NCI-H2029 treated with DMSO at 0.1 percent for 48 hours (cell line): ENCODE measurements at places on chromosomes 1 and 21.

DNA sequence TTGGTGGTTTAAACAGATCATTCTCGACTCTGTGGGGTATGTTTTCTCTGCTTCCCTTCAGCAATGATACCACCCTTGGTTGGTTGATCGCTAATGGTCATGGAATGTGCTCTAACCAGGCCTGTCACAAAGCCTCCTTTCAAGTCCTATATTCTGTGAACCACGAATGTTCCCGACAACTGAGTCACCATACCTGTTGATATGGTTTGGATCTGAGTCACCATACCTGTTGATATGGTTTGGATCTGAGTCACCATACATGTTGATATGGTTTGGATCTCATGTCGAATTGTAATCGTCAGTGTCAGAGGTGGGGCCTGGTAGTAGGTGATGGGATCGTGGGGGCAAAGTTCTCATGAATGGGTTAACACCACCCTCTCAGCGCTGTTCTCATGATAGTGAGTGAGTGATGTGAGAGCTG, 10.2 kb upstream of the CAMK2N1 start:
- DNase-seq: no peak

DNA sequence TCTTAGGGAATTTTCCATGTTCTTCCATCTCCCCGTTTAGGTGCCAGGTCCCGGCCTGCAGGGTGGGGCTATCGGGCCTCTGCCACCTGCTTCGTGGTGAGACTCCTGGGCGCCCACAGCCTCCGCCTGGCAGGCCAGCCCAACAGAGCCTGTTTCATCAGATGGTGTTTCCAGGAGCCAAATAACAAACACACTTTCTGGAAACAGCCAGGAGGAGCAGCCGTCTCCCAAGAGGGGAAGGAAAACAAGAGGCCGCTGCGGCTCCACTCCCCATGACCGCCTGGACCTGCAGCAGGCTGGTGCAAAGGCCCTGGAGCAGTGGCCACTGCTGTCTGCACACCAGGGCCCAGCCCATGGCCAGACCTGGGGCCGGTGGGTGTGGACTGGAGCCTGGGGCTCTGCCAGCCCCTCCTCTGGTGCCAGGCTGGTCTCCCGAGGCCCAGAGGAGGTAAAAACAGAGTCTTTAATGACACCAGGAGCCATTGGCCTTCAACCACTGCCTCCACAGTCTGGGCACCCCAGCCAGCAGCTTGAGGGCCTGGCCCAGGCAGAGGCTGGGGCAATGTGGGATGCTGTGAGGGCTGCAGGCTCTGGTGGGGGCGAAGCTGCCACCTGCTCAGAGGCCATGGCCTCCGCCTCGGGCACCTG, 55.0 kb downstream of the SLX9 start:
- DNase-seq: no peak

- DNase-seq: no peak
Measured at GRCh38 chr1:77430966-77431690, 149.3 kb downstream of the AK5 start.

GRCh38 chr1:205678286-205679111, 1.8 kb downstream of the SLC45A3 start:
- DNase-seq: no peak

DNA sequence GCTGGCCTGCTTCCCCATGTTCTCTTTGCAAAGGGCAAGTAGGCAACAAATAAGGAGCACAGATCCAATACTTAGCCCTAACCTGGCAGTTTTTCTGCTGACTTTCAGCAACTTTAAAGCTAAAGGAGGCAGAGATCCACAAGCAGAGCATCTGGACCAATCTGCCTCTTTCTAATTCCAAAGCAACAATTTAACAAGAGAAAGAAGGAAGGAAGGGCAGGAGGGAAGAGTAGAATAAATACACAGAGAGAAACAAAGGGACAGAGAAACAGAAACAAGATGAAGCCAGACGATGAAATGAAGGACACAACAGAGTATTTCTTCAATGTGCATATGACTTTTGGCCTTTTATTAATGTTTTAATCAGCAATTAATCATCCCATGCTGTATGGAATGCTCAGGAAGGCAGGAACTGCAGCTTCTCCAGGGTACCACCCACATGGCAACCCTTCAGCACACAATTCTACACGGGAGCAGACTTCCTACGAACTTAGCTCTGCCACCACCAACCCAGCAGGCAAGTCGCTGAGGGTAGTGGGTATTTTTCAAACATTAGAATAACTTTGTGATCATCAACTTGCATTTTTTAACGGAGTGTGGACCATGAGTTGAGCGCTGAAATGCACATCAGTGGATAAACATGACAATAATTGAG, 15.3 kb downstream of the CLCC1 start:
- DNase-seq: no peak

GRCh38 chr1:101914473-101915242, 82.1 kb downstream of the OLFM3 start:
- DNase-seq: no peak

DNA sequence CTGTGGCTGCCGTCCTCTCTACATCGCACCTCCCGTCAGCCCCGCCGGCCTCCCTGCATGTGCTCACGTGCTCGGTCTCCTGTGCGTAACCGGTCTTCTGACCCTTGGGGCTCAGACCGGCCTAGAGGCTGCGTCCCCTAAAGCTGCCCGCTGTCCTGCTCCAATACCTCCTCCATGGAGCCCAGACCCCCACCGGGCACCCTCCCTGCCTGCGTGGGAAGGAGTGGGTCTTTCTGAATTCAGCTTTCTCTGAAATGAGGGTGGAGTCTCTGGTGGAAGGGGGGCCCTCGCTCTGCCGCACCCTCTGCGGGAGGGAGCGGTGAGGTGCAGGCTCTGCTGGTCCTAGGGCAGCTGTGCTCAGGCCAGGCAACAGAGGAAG, 18.7 kb upstream of the POFUT2 start:
- no peak for DNase-seq

DNA sequence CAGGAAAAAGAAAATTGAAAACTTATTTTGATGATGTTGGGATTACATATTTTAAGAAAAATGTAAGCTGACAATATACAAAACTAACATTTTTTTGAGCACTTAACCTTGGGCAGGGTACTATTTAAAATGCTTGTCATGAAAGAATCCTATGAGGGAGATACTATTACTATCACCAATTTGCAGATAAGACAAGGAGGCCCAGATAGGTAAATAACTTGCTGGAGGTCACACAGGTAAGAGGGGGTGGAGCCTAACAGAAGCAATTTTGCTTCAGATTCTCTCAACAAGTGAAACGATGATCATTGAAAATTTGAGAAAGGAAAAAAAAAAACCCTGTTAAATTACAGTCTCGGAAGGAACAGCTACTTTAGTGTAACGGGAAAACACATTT, 1.2 kb downstream of the GART start:
- no peak for DNase-seq

DNA sequence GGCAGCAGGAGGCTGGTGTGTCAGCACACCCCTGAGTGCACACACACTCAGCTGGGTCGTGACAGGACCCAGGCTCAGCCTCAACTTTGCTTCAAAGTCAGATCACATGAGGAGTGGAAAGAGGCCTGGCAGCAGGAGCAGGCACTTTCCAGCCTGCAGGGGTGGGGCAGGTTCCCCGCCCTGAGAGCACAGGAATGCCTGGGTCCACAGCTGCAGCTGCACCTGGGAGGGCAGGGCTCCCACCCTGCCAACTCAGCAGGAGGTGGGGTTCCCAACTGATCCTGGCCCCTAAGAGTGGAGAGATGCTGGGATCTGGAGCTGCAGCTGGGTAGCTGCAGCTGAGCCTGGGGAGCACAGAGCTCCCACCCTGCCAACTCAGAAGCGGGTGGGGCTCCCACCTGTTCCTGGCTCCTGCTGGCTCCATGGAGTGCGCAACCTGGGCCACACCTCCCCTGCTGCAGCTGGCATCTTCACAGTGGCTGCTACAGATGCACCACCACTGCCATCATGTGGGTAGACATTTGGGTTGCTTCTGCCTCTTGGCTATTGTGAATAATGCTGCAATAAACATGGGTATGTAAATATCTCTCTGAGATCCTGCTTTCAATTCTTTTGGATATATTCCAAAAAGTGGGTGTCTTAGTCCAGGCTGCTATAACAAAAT, 415.4 kb downstream of the TTLL7 start:
- peak; percentile 33 for DNase-seq

DNA sequence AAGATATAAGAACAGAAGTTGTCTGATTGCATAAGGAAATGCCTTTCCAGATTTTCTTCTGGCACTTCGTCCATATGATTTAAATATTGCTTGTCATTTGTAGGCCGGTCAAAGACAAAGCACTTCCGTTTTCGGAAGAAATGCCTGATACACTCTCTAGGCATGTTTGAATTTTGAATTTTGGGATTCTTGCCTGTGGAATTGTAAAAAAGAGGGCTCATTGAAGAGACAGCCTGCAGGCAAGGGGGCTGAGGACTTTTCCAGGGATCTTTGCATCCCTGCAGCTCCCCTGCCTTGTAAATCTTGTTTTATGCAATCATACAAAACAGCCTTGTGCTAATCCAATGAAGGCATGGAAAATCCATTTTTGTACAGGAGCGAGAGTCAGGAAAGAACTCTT, 7.4 kb downstream of the GBP4 start:
- DNase-seq: no peak

DNA sequence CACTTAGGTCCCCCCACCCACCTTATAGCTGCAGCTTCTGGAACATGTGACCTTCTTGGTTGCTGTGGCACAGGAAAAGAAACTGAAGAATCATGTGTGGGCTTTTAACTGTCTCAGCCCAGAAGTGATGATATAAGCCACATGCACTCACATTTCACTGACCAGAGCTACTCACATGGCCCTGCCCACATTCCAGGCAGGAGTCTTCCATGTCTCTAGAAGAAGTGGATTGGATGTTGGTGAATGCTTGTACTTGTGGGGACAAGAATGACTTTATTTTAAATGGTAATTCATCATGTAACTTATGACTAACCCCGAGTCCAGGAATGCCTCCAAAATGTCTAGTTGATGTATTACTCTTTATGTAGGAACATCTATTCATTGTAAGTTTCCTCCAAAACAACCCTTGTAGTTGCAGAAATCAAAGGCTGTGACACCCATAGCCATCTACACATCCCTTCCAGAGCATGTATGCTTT, 15.8 kb upstream of the CAMK1G start:
- DNase-seq: no peak

DNA sequence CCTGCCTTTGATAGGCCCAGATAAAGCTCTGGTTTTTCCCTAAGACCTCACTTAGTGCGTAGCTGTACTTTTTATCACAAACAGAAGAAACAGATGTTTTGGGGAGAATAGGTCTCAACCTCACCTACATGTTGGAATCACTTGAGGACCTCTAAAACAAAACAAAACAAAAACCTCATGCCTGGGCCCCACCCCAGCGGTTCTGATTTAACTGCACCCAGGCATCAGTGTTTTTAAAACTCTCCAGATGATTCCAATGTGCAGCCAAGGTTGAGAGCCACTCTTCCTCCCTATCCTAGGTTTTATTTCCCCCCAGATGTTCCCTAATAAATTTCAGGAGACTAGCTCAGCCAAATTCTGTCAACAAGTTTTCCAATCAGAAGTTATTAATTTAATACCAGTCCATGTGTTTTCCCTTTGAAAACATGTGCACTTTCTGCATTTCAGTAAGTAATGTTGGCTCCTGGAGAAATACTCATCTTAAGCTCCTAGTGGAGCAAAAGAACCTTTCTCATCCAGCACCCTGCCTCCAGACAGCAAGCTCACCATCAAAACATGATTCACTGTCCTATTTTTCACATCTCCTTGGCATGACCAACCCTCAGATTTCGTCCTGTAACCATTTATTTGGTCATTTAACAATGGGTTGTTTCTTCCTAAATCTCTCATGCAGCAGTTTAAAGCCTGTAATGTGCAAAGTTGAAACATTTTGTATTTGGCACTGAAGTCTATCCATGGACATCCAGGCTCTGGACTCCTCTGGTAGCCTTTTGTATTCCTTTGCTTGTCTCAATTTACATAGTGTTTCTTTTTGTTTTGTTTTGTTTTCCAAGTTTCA, 27.5 kb downstream of the LRRC8C start:
- no peak for DNase-seq

DNA sequence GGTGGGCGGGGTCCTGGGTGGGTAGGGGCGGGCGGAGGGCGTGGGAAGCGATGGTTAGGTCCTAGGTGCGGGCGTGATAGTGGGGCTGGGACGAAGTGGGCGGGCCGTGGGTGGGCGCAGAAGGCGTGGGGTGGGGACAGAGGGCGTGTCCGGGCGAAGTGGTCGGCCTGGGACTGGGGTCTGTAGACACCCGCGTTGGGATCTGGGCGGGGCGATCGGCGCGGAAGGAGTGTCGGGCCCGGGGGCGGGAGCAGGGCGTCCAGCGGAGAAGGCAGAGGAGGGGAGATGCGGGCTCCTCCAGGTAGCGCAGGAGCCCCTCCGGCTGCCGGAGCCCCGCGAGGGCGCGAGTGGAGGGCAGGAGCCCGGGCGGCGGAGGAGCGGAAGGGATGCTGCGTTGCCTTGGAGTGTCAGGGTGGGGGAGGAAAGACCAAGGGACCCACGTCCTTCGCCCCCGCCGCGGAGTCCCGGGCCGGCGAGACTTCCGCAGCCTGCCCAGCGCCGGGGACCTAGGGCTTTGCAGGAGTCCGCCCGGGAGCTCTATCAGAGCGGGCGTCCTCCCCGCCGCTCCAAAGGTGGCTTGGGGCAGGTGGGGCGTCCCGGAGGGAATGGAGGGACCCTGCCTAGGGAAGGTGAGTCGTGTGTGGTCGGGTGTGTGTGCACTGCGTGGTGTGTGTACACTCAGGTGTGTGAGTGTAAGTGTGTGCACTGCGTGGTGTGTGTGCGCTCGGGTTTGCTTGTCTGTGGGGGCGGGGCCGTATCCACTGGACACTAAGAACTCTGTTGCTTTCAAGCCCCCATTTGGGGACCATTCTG, 27.0 kb upstream of the PRSS38 start:
- DNase-seq: peak; percentile 32

GRCh38 chr1:64711266-64711665, 33.6 kb upstream of the RAVER2 start:
- no peak for DNase-seq

DNA sequence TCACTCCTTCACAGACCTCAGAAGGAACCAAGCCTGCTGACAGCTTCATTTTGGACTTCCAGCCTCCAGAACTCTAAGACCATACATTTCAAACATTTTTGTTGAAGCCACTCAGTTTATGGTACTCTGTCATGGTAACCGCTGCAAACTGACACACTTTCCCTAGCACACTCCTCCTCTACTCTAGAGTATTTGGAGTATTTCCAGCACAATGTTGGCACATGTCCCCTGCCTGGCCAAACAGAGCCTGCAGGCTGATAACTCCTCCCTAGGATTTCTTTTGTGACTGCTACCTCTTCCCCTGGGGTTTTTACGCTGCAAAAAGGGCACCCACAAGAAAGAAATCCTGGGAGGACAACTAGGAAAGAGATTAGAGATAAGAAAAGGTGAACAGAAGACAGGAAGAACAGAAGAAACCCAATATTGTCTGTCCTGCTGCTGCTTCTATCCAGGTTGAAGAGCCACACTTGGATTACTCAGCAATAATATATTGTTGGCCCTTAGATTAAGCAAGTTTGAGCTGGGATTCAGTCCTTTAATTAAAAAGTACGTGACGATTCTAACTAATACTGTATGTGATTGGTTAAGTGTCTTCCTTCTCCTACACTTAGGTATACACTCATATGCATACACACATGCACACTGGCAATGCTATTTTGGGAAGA, 844.1 kb downstream of the LTN1 start:
- peak; percentile 13 for DNase-seq

- DNase-seq: no peak
Measured at GRCh38 chr21:35149698-35150097, 100.6 kb upstream of the RUNX1 start.

GRCh38 chr1:226823643-226824042, 46.8 kb upstream of the PSEN2 start:
- no peak for DNase-seq
